GDM1 (cell line): ENCODE measurements at places on chromosomes 4 and X.

GRCh38 chr4:97374526-97374925 is 768.8 kb downstream of the STPG2 start:
- no peak for DNase-seq

DNA sequence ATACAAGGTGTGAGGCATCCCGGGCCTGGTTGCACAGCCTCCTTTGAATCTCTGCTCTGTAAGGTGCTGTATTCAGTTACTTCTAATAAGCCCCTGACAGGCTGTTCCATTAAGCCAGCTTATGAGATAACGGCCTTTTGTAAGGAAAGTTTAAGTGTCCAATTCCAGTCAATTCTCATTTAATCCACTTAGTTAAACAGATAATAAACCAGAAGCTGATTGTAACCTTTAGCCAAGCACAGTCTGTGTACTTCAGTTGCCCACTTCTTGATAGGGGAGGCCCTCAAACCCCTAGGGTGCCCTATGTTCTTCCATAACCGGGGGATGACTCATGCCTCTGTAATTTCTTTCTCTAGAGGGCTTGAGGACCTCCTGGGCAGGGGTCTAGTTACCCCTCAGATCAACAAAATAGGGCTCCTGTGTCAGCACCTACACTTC is 63.4 kb downstream of the RASL11B start:
- DNase-seq = no peak

DNA sequence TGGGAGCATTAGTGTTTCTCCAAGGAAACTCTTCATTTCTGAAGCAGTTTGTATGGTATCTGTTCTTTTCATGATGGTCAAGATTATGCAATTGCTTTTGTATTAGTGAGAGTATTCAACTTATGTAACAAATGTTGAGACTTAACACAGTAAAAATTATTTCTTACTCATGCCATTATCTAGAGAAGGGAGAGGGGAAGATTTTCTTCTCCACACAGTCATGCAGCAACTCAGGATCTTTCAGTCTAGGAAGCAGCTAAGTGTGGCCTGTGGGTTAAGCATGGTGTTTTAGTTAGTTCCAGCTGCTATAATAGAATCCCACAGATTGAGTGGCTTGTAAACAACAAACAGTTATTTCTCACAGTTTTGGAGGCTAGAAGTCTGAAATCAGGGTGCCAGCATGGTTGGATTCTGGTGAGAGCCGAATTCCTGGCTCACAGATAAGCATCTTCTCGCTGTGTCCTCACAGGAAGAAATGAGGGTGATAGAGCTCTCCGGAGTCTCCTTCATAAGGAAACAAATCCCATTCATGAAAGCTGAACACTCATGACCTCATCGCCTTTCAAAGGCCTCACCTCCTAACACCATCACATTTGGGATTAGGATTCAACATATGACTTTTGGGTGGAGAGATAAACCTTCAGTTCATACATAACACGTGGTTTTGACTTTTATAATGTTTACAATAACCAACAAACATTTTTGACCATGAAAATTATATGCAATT is 101.2 kb downstream of the FRMPD4 start:
- DNase-seq = no peak

- DNase-seq = no peak
Measured at GRCh38 chr4:60657041-60657440, 543.1 kb upstream of the ADGRL3 start.

DNA sequence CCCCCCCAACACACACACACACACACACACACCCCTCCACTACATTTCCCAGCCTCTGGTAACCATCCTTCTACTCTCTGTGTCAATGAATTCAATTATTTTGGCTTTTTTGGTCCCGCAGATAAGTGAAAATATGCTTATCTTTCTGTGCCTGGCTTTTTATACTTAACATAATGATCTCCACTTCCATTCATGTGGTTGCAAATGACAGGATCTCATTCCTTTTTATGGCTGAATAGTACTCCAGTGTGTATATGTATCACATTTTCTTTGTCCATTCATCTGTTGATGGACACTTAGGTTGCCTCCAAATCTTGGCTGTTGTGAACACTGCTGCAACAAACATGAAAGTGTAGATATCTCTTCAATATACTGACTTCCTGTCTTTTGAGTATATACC is 59.8 kb downstream of the PDLIM5 start:
- no peak for DNase-seq

GRCh38 chrX:43682726-43683125 is 26.6 kb downstream of the MAOA start:
- DNase-seq = no peak

- peak; percentile 87 for DNase-seq
Measured at GRCh38 chrX:149540131-149540620, 636 bp upstream of the EOLA1 start.

- DNase-seq = no peak
Measured at GRCh38 chr4:185833055-185833598, 21.1 kb upstream of the SORBS2 start.

DNA sequence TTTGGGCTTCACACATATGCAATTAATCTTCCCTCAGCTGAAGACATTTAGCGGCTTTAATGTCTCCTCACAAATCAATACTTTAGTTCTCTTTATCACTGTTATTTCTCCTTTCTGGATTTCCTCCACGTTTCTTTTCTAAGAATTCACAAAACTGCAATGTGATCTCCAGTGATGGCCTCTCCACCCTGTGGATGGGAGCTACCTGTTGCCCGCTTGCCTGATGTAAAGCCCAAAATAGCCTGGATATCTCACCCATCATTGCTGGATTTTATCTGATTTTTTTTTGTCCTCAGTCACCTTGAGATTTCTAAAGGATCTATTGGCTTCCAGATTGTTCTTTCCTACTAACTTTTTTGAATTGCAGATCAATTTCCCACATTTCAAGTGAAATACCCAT is 129.3 kb upstream of the FAM241A start:
- DNase-seq = no peak

- no peak for DNase-seq
Measured at GRCh38 chr4:13642170-13642950, 14.8 kb upstream of the BOD1L1 start.

DNA sequence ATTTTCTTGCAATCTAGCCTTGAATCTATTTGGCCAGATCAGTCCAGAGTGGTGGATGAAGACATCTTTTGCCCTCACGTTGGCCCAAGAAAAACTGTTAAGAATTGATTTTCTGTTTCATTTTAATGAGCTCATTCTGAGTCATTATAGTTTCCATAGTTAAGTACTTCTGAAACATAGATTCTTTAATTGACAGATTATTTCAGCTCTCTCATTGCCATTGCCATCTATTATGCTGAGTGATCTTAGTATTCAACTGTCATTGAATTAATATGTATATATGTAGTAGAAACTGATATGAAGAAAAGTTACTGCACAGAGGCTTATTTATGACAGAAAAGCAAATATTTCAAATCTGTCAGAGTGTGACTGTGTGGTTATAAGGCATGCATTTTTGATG is 45.5 kb upstream of the PPP1R2C start:
- no peak for DNase-seq

GRCh38 chr4:24533364-24533763 is 51.0 kb downstream of the DHX15 start:
- DNase-seq = no peak

- no peak for DNase-seq
Measured at GRCh38 chr4:145278341-145279121, 98.1 kb upstream of the OTUD4 start.

- DNase-seq = no peak
Measured at GRCh38 chr4:108109111-108109510, 59.6 kb downstream of the LEF1 start.

- DNase-seq = peak; percentile 24
Measured at GRCh38 chrX:43349363-43349762, 306.7 kb upstream of the MAOA start.

GRCh38 chr4:152424396-152424795 is 111.5 kb downstream of the FBXW7 start:
- DNase-seq = no peak

DNA sequence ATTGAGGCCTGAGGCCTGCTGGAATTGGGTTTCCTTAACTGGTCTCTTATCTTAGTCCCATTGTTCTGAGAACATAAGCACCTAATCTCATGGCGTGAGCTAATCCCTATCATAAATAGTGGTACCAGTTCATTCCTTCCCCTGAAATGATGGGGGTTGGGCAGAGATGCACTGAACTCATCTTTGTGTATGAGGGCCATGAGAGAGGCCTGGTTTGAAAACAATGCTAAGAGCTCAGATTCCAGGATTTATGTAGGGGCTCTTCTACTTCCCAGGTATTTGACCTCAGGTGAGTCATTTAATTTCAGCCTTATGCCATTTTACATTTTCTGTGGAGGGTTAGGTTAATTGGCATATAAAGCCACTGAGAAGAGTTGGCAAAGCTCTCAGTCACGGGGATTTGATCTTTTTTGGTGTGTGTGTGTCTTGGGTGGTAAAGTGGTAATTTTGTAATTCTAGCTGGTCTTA is 4.4 kb downstream of the RBM3 start:
- DNase-seq = no peak

GRCh38 chrX:6748595-6748994 is 213.7 kb upstream of the VCX3A start:
- no peak for DNase-seq
